IPS DF 19.7 (cell line): ENCODE measurements at places on chromosomes 11 and 22.

DNA sequence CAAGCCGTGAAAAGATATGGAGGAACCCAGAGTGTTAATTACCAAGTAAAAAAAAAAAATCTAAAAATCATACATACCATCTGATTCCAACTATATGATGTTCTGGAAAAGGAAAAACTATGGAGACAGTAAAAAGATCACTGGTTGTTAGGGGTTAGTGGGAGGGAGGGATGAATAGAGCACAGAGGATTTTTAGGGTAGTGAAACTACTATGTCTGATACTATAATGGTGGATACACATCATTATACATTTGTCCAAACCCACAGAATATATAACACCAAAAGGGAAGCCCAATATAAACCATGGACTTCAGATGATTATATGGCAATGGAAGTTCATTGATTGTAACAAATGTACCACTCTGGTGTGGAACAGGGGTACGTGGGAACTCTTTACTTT is 74.1 kb downstream of the ENTHD1 start:
- DNase-seq = no peak

GRCh38 chr11:2651054-2651617 is 48.7 kb downstream of the KCNQ1OT1 start:
- no peak for DNase-seq

GRCh38 chr22:27576815-27577573 is 224.6 kb downstream of the MN1 start:
- DNase-seq = no peak

- DNase-seq = no peak
Observed at GRCh38 chr22:43521716-43522115, 109.9 kb downstream of the MPPED1 start.

DNA sequence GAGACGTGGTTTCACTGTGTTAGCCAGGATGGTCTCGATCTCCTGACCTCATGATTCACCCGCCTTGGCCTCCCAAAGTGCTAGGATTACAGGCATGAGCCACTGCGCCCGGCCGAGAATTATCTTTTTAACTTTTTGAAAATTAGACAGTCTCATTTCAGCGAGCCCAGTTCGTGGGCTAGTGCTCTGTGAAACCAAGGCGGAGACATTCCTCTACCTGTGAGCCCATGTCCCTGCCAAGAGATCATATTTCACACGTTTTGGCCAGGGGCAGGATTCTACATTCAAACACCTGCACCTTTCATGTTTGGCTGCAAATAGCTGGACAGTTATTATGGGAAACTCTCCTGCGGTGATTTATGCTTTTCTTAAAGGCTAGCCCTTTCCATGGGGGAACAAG is 60.3 kb downstream of the IRAG1 start:
- DNase-seq = no peak

- DNase-seq = no peak
Observed at GRCh38 chr22:43953988-43954785, 1.1 kb upstream of the SAMM50 start.

- DNase-seq = no peak
Observed at GRCh38 chr11:55732936-55733335, 40.3 kb upstream of the OR5D13 start.

- DNase-seq = no peak
Observed at GRCh38 chr11:102307727-102308038, 9.6 kb upstream of the BIRC3 start.

DNA sequence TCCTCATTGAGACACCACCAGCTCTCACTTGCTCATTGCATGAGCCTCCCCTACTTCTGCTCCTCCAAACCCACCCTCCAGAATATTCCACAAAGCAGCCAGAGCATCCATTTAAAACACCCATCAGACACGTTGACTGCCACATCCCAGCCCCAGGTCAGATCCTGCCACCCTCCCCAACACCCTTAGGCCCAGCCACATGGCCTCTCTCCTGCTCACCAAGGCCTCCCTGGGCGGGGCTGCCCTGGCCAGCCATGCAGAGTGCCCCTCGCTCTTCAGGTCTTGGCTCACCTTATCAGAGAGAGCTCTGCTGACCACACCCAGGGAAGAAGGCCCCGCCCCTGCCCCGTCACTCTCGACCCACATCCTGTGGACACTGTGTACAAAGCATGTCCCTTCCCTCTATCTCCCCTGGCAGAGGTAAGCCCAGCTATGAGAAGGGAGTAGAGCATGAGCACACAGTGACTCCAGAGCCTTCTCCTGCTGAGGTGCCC is 106.8 kb downstream of the MICAL3 start:
- no peak for DNase-seq

DNA sequence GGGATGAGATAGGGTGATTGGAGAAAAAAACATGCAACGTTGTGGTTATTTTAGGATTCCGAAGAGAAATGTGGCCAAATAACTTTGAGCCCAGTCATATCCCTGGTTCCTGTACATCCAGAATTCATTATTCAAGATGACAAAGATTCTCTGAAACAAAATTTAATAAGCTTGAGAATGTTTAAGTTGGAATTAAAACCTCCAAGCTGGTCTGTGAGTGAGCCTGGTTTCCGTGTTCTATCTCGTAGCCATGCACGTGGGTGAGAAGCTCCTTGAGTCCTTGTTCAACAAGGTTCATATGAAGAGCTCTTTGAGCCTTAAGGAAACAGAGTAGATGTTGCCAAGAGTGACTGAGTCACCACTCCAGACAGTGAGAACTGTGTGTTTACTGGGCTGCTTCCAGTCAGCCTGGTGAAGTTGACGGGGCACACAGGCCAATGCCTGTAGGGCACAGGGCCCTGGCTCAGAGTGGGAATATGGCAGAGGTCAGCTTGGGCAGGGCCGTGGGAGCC is 206.5 kb downstream of the NAV2 start:
- DNase-seq = no peak

- DNase-seq = no peak
Observed at GRCh38 chr11:60280412-60280811, at the start of gene MS4A4A. Gene MS4A4A, plus strand, starts transcription at chr11:60280666. Its CDS starts 10 bp downstream, at chr11:60280676.

- no peak for DNase-seq
Observed at GRCh38 chr22:28279888-28280287, 360.8 kb upstream of the PITPNB start.

DNA sequence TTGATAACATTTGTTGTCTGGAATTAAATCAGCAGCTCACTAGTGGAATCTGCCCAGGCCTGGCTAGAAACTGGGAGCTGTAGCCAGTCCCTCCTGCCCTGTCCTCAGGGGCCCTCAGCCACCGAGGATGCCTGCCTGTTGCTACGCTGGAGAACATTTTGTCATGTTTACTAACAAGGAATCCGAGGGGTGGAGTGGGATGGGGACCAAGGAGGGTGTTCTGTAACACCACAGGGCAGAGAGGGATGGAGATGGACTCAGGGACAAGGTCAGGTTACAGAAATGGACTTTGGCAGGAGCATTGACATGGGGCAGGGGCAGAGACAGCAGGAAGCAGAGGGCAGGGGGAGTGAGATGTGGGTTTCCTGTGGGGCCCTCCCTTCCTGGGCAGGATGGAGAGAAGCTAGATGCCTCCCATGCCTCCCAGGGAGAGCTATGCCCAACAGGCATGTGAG is 45.8 kb upstream of the AMPD3 start:
- no peak for DNase-seq

DNA sequence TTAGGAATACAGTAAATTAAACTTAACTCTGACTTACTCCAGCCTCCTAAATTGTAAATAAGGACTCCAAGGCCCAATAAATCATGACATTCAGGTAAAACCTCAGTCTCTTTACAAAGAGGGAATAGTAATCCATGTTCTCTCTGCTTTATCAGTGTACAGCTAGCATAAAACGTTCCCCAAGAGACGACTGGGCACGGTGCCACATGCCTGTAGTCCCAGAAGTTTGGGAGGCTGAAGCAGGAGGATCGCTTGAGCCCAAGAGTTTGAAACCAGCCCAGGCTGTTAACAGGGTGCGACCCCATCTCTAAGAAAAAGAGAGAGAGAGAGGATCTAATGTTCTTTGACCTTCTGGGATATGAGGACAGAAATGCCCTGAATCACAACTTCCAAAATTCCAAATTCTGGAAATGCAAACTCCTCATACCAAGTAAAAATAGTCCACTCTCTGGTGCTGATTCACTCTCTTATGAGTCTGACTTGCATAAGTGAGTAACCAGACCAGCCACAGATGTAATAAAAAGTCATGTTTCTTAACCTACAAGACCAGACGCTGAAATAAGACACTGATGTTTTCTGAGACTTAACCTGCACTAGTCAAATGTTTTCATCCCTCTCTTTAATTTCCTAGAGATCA is 25.5 kb downstream of the NNMT start:
- no peak for DNase-seq

- no peak for DNase-seq
Observed at GRCh38 chr11:42819126-42819525, 492.7 kb upstream of the API5 start.

DNA sequence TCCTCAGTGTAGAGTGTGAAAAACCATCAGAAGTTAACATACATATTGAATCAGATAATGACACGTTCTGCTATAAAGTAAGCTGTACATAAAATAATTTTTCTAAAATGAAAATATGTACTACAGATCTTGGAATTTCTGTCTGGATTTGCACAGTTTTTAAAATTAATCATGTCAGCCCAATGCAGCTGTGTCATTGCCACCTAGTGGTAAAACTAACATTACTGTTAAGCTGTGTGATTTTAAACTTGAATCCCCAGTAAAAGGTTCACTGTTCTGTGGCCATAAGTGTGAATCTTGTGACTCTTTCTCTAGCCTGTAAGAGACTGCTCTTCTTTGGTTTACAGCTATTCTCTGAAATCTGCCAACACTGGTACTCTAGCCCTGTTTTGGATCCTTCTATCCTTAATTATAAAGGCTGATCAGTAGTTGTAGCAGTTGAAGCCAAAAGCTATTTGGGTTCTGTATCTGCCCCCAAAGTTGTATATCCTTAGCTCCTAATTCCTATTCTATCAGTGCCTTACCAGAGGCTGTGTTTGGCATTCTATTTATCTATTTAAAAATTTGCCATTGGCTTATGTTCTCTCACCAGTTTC is 4.0 kb downstream of the JRKL start:
- no peak for DNase-seq

GRCh38 chr11:123206791-123207434 is 11.9 kb upstream of the CLMP start:
- DNase-seq = no peak

- no peak for DNase-seq
Observed at GRCh38 chr11:10876158-10876557, 18.3 kb upstream of the ZBED5 start.
